ENCODE measurements at places on chromosomes 2 and 18.

- DNase-seq, result no peak
These were observed 38.2 kb downstream of the CYP27C1 start for GRCh38 chr2:127181851-127182250.

DNA sequence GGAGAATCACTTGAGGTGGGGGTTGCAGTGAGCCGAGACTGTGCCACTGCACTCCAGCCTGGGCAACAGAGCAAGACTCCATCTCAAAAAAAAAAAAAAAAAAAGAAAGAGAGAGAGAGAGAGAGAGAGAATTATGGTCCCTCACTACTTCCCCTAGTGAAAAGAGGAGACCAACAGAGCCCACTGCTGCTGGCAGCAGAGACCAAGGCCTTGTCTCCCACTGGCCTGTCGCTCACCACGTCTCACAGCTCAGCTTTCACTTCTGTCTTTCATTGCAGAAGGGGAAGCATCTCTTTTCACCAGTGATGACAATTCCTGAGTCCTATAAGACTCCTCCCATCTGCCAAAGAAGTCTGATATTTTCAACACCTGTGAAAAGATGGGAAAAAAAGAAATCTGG, 81.3 kb downstream of the CLHC1 start:
- no peak for DNase-seq

DNA sequence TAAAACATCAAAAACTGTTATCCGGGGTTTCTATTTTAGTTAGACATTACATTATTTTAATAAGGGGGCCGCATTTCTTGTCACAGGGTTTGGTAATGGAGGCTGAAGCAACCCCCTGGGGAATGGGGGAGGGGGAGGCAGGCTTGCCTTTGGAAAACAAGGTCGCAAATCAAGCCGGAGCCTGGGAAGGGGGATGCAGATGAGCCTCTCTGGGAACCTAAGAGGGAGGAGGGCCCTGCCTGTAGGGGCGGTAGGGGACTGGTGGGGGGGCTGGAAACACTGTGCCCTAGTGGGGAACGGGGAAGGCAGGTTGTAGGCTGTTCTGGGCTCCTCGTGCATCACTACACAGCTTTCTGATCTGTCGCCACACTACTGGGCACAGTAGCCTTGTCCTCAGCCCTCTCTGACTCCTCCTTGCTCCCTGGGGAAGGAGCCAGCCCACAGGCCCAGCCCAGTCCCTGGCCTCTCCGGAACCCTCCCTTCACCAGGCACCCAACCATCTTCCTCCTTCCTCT, 170.2 kb upstream of the SMAD2 start:
- no peak for DNase-seq

DNA sequence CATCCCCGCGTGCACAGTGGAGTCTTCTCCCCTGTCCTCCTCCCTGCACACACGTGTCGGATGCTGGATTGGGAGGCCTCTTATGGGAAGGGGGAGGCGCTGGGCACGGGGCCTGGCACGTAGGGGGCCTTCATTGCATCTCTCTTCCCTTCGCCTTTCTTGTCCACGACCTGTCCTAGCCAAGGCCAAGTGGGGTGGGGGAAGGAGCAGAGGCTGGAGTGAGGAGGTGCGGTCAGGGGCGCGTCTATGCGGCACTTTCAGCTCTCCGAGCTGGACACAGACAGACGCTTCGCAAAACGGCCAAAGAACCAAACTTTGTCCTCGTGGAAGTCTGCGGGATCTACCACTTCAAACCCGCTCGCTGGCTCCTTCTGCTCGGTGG, 13.4 kb downstream of the ALPG start:
- no peak for DNase-seq

DNA sequence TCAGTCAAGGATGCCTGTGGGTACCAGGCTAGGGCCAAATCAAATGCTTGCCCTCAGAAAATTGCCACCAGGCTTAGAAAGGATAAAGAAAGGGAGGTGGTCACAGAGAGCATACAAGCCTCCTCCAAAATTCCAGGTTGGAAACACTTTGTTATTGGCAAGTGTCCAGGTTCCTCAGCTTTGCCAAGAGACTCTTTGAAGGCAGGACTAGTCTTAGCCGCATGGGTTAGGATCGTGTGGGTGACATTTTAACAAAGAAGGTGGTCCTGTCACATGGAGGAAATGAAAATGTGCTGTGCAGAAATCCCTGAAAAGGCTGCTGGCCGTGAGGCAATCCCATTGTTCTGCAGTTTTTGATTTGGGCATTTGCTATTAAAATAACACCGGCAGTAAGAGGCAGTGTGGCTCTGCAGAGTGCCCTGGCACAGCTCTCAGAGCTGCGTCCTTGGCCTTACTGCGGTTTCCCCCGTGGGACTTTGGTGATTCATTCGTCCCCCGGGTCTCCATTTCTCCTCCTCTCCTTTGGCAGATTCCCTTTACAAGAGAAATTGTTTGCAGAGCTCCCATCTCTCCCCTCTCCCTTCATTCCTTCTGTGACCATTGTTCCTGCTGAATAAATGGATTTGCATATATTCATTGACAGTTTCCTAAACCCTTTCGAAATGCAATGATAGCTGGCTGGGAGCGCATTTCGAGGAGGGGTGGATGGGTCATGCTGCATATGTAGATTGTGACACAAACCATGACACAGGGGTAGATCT, 187.3 kb downstream of the VAPA start:
- DNase-seq, result no peak

- DNase-seq, result no peak
These were observed 442.1 kb upstream of the MEX3C start for GRCh38 chr18:51639541-51639940.

DNA sequence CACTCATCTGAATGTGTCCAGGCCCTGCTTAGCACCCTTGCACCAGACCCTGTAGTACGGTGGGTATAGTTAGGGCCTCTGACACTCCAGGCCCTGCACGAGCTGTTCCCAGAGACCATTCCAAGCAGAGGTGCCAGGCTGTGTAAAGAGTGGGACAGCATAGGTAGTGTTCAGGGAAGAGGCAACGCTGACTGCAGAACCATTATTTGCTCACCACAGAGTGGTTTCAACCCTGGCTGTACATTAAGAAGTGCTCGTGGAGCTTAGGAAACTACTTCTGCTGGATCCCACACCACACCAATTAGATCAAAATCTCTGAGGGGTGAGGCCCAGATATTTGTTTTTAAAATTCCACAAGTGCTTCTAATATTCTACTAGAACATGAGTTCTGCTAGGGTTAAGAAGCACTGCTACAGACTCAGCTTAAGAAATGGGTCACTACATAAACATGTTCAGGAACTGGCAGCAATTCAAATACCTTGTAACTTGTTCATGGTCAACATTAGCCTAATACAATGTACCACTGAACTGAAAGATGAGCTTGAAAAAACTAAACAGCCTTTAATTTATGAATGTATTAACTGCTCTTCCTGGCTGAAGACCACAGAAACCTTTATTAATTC, 183.0 kb downstream of the MYO5B start:
- DNase-seq, result no peak

DNA sequence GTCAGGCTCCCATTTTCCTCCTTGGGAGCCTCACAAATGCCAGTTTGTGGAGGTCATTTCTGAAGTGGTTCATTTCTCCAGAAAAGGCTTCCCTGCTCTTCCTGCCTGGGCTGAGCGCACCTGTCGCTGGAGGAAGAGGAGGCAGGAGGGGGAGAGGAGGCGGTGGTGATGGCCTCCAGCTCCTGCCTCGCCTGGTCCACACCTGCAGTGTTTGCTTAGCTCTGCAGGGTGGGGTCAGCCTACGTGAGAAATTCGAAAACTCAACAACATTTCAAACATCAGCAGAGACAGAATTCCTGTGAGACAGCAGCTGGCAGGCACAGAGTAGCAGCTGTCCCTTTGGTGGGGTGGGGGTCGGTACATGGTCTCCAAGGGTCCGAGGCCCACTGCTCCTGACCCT, 7.9 kb downstream of the IMPA2 start:
- DNase-seq, result no peak

DNA sequence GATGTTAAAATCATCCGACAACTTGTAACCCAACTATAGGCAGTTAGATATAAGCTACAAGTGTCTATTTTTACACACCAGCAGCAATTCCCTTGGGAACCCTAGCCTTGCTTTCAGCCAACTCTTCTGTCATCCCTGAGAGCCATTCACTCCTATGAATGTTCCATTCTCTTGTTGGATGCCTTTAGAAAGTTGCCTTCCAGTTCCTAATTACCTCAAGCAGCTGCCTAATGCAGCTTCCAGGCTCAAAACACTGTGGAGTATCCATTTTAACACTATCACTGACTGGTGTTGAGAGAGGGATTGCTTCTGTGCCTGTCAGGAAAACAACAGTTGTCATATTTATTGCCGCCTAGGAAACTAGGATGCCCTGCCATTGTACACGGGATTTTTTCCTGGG, 402.0 kb upstream of the ACVR2A start:
- DNase-seq, result no peak

DNA sequence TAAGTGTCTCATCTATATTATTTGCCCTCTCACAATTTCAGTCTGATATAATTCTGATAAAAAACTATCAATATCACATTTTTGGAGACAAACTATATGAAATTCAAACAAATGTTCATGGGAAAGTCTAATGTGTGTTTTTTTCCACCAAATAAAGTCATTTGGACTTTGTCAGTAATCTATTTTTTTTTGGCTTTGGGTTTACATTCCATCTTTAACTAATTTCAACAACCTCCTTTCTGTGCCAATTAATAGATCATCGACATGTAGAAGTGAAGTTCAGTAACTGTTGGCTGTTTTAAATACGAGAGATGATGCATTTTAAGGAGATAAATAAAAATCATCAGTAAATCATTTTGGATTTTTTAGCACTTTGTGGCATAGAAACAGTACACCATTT, 1623.0 kb upstream of the ACVR2A start:
- DNase-seq, result no peak

- no peak for DNase-seq
These were observed 290.3 kb upstream of the MMADHC start for GRCh38 chr2:149877913-149878312.

DNA sequence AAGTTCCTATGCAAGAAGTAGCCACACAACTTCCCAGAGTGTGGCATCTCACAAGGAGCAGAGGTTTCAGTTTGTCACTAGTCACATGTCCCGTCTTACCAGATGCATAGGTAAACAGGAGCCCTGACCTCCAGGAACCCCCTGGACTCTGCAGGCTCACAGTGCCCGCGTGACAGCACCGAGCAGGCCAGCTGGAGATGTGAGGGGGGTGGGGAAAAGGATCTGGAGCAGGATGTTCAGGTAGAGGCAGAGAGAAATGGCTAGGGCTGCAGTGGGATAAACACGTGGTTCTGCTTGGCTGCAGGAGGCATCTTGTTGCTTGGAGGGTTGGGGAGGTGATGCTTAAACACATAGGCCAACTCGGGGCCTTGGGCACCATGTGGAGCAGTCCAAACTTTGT, 54.2 kb downstream of the IMPA2 start:
- no peak for DNase-seq

- no peak for DNase-seq
These were observed 269.9 kb downstream of the EXOC6B start for GRCh38 chr2:72555943-72556342.

- DNase-seq, result no peak
These were observed 2.2 kb downstream of the INO80D start for GRCh38 chr2:206083602-206084438.

GRCh38 chr2:202290970-202291369, 25.4 kb downstream of the NOP58 start:
- DNase-seq, result no peak

GRCh38 chr2:199459286-199460100, 1.8 kb upstream of the SATB2 start:
- DNase-seq, result no peak

Data from stimulated activated CD4-positive, alpha-beta T cell treated with anti-CD3 and anti-CD28 coated beads, Interleukin-1b, Interleukin-23, amount 100 ng/mL, for 1 hour (primary cell).